ENCODE measurements at places on chromosomes 2 and 18. TPM values are rescaled to one million over a fixed set of nuclear protein-coding genes. Genes with fewer than 3 reads are reported as not detected.

DNA sequence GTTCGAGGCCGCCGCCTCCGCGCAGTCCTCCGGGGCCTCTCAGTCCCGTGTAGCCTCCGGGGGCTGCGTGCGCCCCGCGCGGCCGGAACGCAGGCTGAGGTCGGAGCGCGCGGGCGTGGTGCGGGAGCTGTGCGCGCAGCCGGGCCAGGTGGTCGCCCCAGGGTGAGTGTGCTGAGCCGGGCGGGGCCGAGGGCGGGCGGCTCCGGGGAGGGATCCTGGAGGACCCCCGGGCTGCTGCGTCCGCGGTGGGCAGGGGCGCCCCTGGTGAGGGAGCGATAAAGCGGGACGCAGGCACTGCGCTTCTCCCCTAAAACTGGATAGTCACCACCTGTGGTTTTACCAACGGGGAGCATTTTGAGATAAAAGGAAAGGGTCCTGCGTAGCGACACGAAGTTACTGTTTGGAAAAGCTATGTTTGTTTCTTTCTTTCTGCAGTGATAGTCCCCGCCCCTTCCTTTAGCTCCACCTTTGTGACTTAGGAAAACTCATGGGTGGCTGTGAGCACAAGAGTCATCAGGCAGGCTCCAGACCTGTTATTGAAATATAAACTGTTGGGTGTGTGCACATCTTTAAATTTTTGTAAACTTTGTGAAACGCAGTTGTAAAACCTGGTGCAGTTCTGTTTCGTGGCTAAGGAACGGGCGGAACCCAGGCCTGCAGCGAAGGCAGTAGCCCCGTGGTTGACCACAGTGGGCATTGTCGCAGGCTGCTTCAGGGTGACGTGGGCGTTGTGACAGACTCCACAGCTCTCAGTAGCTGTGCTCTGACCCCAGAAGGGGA is 687 bp downstream of the CTDP1 start:
- H3K4me1 ChIP-seq, result peaks cover 67% of the 10 kb centered on the region
- DNase-seq, result peak; percentile 43
- peak overlapping the region; percentile 89 for H3K4me3 ChIP-seq
- H3K36me3 ChIP-seq, result peaks cover 68% of the 10 kb centered on the region
- no peaks in the 10 kb centered on the region for H3K27me3 ChIP-seq

- DNase-seq, result no peak
- peaks cover 22% of the 10 kb centered on the region for H3K36me3 ChIP-seq
- H3K4me1 ChIP-seq, result peaks cover 4% of the 10 kb centered on the region
- H3K4me3 ChIP-seq, result no peak overlapping the region
- no peaks in the 10 kb centered on the region for H3K27me3 ChIP-seq
Measured at GRCh38 chr2:165762723-165763122, 31.3 kb downstream of the GALNT3 start.

GRCh38 chr2:29753671-29754444 is 167.5 kb downstream of the ALK start:
- H3K27ac ChIP-seq, result no peak overlapping the region
- no peaks in the 10 kb centered on the region for H3K36me3 ChIP-seq
- no peak for DNase-seq
- no peaks in the 10 kb centered on the region for H3K4me1 ChIP-seq

DNA sequence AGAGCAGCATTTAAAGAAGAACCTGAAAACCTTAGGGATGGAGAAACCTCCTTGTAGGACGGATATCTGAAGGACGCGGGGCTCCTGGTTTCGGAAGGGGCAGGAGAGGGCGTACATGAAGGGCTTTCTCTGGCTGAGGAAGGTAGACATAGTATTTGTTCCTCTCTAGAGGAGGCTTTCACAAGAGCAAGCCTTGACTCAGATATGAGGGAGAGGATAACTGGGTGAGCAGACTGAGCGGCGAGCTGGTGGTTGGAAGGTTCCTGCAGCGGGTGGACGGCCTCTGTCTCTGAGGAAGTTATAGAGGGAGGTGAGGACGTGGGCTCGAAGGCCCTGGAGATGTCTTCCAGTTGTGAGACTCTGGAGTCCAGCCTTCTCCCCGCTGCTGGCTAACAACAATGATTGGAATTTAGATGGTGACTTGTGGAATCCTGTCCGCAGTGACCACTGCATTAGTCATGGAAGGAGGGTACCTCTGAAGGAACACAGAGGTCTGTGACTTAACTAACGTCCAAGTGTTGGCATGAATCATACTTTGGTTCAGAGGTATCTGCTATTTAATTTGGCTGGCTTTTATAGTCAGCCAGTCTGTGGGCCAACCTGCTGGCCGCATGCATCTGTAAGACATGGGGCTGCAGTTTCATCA is 80.9 kb downstream of the ASAP2 start:
- DNase-seq, result no peak
- no peaks in the 10 kb centered on the region for H3K4me1 ChIP-seq
- H3K4me3 ChIP-seq, result no peak overlapping the region
- no peak overlapping the region for H3K27ac ChIP-seq

Gene FEV
- not detected for total RNA-seq

GRCh38 chr2:112184121-112184520 is 45.9 kb downstream of the FBLN7 start:
- no peak for DNase-seq
- peak overlapping the region; percentile 80 for H3K4me3 ChIP-seq
- H3K27me3 ChIP-seq, result no peaks in the 10 kb centered on the region
- H3K27ac ChIP-seq, result peak overlapping the region; percentile 93
- peaks cover 59% of the 10 kb centered on the region for H3K4me1 ChIP-seq
